ENCODE measurements at places on chromosomes 4 and X.

DNA sequence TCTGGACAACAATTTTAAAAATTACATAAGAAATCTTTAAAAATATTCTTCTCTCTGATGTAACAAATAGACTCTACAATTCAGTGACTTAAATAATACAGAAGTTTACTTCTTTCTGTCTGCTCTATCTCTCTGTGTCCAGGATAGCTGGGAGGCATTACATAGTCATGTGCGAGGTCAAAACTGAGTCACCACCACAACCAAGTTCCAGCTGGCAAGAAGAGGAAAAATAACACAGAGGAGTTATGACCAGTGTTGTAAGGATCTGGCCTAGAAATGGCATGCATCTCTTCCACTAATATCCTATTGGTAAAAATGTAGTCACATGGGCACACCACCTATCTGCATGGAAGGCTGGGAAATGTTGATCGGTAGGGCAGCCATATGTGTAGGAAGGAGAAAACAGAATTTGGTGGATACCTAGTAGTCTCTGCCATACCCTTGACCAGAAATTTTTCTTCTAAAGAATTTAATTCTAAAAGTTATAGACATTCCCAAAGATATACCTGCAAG, 39.4 kb upstream of the WDFY3 start:
- H3K4me3 ChIP-seq: no peak overlapping the region
- no peaks in the 10 kb centered on the region for H3K4me1 ChIP-seq
- no peaks in the 10 kb centered on the region for H3K27me3 ChIP-seq
- H3K27ac ChIP-seq: no peak overlapping the region
- no peaks in the 10 kb centered on the region for H3K36me3 ChIP-seq

DNA sequence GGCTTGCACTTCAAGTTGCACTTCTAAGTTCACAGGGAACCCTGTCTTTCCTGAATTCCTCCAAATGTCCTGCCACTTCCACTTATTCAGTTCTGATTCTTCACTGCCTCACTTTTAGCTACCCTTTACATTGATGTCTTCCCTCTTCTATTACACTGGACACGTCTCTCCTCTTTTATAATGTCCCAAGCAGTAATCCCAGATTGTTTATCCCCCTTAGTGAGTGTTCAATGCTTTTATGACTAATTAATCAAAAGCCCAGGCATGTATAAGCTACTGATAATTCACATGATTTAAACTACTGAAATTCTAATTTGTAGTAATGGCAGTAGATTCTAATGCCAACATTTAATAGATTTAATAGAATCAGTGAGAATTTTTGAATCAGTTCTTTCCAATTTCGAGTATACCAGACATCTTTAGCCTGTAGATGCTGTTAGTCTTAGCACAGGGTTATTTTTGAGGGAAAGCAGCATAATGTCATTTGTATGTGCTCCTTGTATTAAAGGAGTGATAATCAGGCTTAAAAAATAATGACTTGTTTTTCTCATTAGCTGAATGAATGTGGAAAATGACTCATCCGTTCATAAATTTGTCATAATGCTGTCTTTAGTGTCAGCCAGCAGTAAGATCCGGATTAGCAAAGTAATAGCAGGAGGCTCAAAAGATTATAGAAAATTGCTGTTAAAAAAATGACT, 703.1 kb downstream of the CENPC start:
- no peak overlapping the region for H3K4me3 ChIP-seq
- no peak for DNase-seq
- no peaks in the 10 kb centered on the region for H3K4me1 ChIP-seq

GRCh38 chr4:6281436-6282313, 12.0 kb downstream of the WFS1 start:
- peak overlapping the region; percentile 39 for H3K27ac ChIP-seq
- no peaks in the 10 kb centered on the region for H3K27me3 ChIP-seq
- no peak for DNase-seq

GRCh38 chr4:139330283-139330682, 28.0 kb upstream of the NDUFC1 start:
- DNase-seq: no peak
- peaks cover 5% of the 10 kb centered on the region for H3K4me1 ChIP-seq
- H3K27ac ChIP-seq: peak overlapping the region; percentile 93
- peak overlapping the region; percentile 11 for H3K4me3 ChIP-seq

DNA sequence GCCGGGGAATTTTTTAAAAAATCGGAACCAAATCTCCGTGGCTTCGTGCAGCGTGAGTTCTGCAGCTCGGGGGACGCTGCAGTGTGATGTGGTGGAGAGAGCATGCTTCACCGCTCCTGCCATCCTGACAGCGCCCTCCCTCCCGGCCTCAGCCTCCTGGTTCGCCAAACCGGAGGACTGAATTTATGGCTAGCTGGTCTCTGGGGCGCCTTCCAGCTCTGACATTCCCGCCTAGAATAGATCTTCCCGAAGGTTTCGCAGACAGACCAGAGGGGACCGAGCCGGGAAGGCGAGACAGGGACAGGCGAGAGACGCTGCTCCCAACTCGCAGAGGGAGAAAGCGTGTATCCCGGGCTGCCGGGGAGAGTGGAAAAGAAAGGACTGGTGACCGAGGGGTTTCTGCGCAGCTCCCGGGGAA, 25.9 kb downstream of the HOPX start:
- peaks cover 17% of the 10 kb centered on the region for H3K4me1 ChIP-seq
- no peaks in the 10 kb centered on the region for H3K36me3 ChIP-seq
- peak overlapping the region; percentile 71 for H3K27ac ChIP-seq
- H3K27me3 ChIP-seq: peaks cover 82% of the 10 kb centered on the region

DNA sequence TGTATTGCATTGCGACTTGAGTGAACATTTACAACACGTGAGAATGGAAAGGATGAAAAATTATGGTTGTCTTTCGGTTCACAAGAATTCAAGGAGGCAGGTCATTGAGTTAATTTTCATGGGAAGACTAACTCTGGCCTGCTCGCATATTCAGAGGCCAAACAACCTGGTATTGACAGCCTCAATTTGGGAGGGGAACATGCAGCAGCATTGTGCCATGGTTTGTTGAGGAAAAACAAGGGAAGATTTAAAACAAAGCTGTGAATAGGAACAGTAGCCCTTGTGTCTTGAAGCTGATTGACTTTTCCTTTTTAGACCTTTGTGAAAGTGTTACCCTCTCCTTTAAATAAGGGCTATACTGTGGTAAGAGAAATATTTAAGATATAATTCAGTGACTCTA, 31.9 kb downstream of the FAT4 start:
- no peaks in the 10 kb centered on the region for H3K36me3 ChIP-seq
- no peaks in the 10 kb centered on the region for H3K27me3 ChIP-seq
- DNase-seq: no peak
- no peak overlapping the region for H3K4me3 ChIP-seq
- H3K4me1 ChIP-seq: no peaks in the 10 kb centered on the region
- no peak overlapping the region for H3K27ac ChIP-seq
